CD4-positive, alpha-beta T cell treated with Interleukin-6 for 4 hours (primary cell): ENCODE measurements at places on chromosomes 2 and 18.

GRCh38 chr2:200809506-200810251 is 2.0 kb upstream of the BZW1 start:
- DNase-seq = no peak

DNA sequence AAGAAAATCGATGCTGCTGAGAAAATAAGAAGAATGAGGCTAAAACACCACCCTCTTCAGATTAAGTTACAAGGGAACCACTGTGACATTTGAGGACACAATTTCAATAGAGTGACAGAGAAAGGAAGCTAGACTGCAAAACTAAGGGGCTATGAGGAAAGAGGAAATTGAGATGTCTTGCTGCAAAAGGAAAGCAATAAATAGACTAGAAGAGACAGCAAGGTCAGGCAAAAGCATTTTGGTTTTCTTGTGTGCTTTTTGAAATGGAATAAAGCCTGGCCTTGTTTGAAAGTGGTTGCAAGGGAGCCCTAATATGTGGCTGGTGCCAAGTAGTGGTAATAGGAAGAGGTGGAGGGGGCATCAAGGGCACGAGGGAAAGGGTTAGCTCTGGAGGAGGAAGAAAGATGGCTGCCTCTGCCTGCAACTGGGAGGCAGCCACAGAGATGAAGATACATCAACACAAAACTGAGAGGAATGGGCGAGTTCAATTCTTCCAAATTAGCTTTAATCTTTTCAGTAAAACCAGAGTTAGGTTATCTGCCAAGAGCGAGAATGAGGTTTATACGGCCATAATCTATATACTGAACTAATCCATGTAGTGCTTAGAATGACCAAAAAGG is 1.2 kb upstream of the MRO start:
- no peak for DNase-seq

DNA sequence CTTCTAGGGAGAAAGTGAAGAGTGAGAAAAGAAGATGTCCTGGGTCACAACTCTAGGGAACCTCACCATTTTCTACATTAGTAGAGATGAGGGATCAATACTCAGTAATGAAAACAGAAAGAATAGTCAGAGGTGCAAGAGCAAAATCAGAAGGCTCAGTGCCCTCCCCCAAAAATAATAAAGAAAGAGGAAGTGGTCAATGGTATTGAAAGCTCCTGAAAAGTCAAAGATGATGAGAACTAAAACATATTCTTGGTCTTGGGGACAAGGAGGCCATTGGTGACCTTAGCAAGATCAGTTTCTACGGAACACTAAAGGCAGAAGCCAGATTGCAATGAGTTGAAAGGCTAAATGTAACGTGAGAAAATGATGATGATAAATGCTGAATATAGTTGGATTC is 24.5 kb upstream of the MYO1B start:
- no peak for DNase-seq

- DNase-seq = no peak
Measured at GRCh38 chr2:97661927-97662326, 1.9 kb downstream of the ACTR1B start.

GRCh38 chr2:79554899-79555298 is 42.0 kb downstream of the CTNNA2 start:
- no peak for DNase-seq

GRCh38 chr18:47883771-47884413 is 46.6 kb downstream of the SMAD2 start:
- DNase-seq = peak; percentile 21

- DNase-seq = no peak
Measured at GRCh38 chr18:57998461-57998860, 45.6 kb upstream of the NEDD4L start.

DNA sequence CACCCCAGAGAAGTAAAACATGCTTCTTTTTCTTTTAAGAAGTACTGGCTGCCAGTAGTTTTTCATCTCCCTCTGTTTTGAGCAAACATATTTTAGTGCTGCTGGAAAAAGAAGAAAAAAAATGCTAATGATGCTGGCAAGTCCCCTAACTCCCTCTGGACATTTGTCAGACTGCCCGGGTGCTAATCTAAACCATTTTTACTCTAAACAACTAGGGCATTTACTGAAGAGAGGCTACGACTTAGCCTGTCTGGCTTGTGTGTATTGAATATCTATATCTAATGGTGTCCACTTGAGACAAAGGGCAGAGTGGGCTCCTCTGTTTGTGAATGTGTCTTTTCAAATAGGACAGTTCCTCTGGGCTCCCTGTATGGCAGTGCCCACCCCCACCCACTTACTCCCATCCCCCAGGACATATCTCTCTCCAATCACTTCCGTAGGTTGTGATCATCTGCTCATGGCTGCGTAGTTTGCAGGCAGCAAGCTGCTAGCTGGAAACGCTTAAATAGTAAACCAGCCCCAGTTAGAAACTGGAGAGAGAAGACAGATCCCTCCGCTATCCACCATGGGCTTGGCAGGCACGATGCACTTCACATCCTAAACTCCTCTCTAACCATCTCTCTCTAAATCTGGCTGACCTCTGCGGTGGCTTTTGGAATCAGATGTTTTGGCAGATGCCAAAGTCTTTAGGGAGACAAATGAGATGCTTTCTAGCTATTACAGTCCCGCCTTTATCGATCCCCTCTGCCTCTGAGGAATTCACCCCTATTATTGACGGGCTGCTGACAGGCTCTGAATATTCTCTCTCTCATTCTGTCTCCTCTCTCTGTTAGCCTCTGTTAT is 58.3 kb downstream of the DOCK10 start:
- DNase-seq = no peak

DNA sequence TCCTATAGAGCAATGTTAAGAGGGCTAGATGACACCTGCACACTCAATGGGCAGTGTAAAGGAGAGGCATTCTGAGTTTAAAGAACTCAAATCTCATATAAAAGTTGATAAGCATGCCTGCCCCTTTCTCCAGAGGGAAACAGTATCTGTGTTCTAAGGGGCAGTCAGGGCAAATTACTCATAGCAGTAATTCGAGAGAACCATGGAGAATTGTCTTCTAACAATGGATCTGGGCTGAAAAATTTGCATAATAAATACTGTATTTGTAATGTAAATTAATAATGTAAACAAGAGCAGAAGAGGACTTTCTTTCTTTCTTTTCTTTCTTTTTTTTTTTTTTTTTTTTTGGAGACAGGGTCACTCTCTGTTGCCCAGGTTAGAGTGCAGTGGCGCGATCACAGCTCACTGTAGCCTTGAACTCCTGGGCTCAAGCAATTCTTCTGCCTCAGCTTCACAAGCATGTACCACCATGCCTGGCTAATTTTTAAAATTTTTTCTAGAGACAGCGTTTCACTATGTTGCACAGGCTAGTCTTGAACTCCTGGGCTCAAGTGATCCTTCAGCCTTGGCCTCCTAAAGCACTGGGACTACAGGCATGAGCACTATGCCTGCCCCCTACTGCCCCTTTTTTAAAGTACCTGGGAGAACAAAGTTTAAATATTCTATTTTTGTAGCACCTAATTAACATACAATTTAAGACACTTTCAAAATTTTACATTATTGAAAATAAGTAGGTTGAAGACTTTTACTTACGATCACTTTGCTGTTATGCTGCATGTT is 70.6 kb downstream of the OTX1 start:
- no peak for DNase-seq

DNA sequence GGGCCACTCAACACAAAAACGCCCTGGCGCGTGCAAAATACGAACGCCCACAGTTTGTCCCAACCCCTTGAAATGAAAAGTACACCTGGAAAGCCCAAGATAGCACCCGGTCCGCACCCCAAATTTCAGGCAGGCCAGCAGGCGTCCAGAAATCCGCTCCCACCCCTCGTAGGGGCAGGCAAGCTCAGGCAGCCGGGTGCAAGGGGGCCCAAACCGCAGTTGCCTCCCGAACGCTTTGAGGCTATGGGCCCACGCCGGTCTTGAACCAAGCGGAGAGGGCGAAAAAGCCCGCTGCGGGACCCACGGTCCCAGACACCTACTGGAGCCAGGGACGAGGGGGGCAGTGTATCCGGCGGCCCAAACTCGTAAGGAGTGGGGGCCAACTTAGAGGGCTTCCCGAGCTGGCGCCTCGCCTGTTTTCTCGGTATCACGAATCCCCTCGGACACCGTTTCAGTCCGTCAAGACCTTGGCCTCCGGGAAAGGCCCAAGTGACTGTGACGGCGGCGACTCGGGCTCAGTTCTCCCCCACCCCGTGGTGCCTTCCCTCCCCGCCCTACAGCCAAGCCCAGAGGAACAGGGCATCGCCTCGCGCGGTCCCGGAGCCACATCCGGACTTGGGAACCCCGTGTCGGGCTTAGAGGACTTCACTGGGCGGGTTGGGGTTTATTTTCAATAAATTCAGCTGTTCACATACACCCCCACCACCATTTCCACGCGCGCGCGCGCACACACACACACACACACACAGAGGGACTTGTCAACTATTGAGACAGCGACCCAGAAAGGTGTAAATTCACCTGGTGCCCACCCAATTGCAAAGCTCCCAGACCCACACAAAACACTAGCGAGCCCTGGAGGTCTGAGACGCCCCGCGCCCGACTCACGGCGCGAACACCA is 6.2 kb upstream of the SATB2 start:
- DNase-seq = no peak

- no peak for DNase-seq
Measured at GRCh38 chr2:109670556-109671411, 56.6 kb downstream of the SOWAHC start.

GRCh38 chr2:1147873-1148612 is 197.4 kb downstream of the SNTG2 start:
- DNase-seq = no peak

GRCh38 chr2:127134235-127134634 is 27.3 kb upstream of the BIN1 start:
- DNase-seq = no peak

DNA sequence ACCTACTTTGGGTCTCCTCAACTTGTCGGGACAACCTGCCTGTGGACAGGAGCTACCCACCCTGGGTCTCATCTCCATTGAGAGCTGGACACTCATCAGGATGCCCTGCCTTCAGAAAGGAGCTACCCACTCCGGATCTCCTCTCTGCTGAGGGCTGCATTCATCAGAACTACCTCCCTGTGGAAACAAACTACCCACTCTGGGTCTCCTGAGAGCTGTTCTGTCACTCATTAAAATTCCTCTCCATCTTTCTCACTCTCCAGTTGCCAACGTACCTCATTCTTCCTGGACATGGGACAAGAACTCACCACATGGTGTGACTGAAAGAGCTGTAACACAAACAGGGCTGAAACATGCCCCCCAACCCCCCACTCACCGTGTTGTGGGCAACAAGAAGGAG is 22.5 kb upstream of the UBE2F start:
- no peak for DNase-seq

DNA sequence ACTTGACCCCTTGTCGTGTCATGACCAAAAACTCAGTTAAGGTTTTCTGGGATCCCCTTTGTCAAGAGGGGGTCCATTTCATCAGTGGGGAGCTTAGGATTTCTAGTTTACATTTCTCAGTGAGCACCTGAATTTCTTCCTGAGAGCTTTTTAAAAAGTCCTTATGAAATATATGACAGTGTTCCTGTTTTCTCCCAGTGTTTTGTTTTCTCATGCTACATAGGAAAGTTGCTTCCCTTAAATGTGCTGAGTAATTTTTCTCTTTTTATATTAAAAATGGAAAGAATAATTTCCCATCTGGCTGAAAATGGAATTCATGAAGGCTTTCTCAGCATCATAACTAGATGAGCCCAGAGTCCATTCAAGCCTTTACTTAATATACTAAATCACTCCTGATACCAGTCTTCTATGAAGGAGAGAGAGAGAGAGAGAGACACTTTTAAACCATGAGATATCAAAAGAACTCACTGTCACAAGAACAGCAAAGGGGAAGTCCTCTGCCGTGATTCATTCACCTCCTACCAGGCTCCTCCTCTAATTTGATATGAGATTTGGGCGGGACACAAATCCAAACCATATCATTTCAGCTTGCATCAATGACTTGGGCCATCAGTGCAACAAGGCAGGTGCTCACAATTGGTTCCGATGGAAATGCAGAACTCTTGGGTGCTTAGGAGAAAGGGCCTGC is 61.1 kb downstream of the XRCC5 start:
- no peak for DNase-seq

DNA sequence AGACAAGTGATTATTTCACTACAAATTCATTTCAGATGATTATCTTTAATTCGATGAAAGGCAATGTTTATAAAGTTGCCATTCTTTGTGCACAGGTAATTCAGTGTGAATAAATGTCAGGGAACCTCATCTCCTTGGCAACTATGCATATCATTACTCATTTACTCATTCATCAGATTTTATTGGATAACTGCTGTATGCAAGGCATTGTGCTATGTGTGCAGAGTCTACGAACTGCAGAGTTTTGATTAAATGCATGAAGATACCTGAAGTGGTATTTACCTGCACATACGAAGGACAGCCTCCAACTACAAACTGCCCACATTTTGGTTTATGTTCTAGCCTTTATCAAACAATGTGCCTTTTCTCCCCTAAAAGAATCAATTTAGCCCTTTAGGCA is 3.5 kb downstream of the RND3 start:
- DNase-seq = no peak

GRCh38 chr18:58847383-58848071 is 17.1 kb upstream of the ZNF532 start:
- no peak for DNase-seq

- DNase-seq = no peak
Measured at GRCh38 chr2:32715391-32715841, 87.6 kb downstream of the TTC27 start.

DNA sequence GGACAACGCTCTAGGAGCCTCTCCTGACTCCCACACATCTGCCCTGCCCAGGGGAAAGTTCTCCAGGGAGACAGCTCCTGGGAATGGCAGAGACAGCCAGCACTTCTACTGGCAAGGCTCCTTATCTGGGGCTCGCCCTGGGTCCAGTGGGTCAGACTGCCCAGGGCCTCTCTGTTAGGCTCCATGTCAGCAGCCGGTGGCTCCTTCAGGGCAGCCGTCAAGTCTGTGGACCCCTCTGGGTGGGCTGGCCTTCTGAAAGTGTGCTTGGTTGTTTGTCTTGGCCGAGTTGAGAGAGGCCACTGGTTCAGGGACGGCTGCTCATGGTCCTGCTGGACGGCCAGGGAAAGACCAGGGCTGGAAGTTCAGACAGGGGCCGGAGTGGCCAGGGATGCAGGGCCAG is 65.6 kb downstream of the RPIA start:
- no peak for DNase-seq

DNA sequence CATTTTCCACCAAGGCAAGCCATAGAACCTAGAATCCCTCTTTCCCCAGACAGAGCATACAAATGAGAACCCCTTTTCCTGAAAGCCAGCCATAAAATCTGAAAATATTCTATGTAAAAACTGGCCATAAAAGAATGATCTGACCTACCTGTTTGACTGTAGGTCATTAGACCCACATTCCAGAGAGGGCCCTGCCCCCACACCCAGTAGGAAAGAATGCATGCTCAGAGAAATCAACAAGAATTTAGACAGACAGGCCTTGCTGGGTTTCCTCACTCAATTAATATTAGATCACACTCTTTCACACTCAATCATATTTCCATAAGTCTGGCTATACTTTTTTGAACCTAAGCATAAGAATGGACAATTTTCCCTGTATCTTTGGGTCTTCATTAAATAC is 929.5 kb downstream of the ERBB4 start:
- DNase-seq = no peak
